Right forelimb (tissue), 1 donor: ENCODE measurements at places on chromosomes 11 and 22.

DNA sequence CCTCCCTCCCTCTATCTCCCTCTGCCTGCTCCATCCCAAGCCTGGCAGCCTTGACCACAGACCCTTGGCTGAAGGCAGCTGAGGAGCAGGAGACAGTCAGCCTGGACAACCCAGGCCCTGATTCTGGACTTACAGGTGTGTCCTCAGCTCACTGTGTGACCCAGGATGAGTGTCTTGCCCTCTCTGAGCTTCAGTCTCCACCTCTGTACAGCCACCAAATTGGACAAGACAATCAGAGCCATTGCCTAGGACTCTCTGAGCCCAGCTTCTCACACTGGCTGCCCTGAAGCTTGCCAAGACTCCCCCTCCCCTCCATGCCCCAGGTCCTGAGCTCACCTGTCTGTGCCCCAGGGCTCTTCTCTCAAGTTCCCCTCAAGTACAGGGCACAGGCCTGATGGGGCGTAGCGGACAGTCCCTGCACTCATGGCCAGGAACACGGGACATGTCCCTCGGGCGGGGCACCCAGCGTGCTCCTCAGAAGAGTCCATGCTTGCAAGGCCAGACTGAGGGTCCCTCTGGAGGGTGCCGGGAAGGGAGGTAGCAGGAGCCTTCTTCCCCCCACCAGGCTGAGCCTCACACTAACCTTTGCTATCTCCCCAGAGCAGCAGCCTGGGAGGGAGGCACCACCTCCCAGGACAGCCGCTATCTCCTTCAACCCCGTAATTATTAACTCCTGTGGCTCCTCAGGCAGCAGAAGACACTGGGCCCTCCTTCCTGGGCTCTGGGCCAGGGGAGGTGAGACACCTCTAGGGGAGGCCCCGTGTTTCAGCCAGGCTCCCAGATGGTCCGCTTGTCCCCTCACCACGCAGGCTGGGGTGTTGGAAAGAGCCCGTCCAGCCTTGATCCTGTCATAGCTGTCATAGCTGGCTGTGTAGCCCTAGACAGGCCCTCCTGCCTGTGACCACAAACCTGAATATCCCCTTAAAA, 2.6 kb upstream of the RAB3IL1 start:
- peak; percentile 40 for DNase-seq

DNA sequence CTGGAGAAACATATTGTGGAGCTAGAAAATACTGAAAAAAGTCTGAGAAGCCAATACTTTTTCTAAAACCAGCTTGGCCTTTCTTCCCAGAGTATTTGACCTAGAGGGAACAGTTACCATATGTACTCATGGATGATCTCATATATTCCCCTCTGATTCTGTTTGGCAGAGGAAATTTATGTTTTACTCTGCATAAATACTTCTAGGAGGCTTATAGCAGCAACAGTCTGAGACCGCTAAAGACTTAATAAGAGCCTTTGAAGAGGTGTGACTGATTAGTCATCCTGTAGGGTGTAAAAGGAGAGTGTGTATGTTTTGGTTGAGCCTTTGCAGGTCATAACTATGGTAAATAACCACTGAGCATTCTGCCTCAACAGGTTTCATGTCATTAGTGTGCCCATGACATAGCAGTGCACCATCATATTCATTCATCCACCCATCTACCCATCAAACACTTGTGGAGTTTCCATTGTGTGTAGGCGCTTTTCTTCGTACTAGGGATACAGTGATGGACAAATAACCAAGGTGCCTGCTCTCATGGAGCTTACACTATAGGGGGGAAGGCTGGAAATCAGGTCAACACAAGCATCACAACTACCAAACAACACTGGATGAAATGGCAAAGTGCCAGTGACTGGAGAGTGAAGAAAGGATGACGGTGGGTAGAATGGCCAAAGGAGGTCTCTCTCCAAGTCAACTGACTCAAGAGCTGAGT, 44.5 kb downstream of the TRAF6 start:
- DNase-seq = no peak

GRCh38 chr11:129894278-129895125, 876 bp downstream of the NFRKB start:
- DNase-seq = no peak

DNA sequence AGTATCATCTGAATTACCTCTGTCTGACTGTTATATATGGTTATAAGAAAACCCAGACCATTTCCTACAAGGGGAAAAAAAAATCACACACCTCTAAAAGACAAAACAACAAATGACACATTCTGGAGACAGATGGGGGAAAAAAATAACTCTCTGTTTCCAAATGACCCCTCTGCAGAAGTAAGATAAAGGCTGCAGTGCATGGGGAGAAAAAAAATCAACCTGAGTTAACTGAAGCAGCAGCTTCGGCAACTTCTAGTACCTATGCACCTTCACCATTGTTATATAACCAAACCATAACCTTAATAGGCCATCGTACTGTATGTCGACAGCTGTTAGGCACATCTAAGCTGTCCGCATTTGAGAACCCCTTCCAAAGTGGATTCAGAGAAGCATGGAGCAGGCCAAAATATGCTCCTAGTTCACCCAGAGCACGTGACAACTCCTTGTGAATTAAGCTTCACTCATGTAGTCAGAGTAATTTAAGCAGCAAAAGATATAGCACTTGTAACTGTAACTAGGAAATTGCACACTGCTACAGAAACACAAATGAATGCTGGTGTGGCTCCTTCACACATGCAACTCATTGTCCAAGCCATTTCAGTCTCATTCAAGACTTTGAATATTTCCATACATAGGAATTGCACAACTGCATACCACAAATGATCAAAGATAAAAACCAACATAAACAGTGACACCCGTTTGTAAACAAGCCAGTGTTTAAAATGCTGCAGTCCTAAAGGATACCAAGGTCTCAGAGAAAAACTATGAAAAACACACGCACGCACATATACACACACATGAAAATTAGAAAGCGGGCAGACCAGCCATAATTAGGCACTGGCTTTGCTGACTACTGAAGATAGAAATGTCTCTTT, 2.7 kb downstream of the SIK3 start:
- peak; percentile 46 for DNase-seq

GRCh38 chr22:22082960-22083359, 100.4 kb upstream of the TOP3B start:
- no peak for DNase-seq
